ENCODE measurements at places on chromosomes 3 and 15. TPM values are rescaled to one million over a fixed set of nuclear protein-coding genes. Genes with fewer than 3 reads are reported as not detected.

The ZBTB38 gene
- 127 TPM for total RNA-seq

- DNase-seq, result no peak
These were observed 384.8 kb upstream of the SEMA6D start for GRCh38 chr15:47332481-47332880.

DNA sequence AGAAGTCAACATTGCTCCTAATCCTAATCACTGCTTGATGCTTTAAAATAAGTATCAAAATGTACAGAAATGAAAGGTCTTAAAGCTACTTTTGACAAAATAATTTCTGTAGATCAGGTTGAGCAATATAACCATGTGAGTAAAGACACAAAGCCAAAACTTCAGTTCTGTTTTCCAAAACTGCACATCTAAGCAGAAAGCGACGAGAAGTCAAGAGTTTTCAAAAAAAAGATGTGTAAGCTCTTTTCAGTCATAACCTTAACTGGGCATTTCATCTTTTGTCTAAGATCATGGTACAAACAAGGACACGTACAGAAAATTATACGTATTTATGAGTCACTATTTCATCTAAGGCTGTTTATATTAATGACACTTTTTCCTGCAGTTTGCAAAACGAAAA lies 608.8 kb downstream of the FOXP1 start:
- no peak for DNase-seq

DNA sequence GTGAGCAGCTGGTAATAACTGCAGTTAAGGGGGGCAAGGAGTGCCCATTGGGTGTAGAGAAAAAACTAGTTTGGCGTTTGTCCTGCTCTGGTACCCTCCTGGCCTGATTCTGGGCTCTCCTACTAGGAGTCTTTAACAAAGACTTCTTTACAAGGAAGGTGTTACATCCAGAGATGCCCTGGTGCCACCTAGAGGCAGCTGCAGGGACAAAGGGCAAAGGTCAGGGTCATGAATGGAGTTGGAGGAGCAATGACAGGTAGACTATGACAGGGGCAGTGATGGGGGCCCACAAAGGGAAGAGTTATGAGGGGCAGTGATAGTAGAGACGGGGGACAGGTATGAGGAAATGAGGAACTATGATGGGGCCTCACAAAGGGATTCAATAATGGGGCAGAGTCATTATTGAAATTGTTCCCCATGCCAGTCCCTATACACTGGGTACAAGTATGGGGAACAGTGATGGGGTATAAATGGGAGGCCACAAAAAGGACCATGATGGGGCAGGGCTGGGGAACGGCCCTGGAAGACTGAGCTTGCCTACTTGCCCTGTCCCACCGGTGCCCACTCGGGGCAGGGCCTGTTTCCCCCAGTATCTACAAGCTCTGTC lies 7.9 kb downstream of the CCDC71 start:
- DNase-seq, result no peak

- DNase-seq, result no peak
These were observed 4.7 kb upstream of the TYRO3 start for GRCh38 chr15:41554343-41554742.

DNA sequence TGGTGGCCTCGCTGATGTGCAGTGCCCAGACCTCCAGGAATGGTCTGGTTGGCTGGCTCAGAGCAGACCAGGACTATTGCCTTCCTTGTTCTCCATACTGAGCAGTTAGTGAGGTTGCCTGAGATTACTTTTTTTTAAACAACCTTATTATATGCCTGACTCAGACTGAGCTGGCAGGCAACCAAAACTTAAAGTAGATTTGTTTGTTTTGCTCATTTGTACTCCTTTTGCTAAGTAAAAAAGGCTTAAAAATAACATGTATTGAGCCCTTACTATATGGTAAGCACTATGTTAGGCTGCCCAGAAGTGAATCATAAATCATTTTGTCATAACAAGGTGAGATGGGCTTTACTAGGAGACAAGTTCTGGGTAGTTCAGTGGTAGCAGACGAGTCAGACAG lies 92.4 kb downstream of the GHSR start:
- DNase-seq, result no peak

The DISP2 gene
- total RNA-seq, result 0.11 TPM

DNA sequence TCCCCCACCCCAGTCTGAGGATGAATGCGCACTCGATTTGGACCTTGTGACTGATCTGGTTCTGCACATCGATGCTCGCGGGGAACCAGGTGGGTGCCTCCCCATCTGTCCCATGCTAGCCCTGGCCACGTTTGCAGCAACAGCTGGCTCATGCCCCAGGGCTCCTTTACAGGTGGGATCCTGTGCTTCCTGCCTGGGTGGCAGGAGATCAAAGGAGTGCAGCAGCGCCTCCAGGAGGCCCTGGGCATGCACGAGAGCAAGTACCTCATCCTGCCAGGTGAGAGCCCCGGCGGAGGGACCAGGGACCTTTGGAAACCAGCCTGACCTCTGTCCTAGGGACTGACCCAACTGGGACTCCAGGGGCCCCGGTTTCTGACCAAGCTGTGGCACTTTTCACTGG lies 44.3 kb downstream of the DHX30 start:
- DNase-seq, result no peak

The ZNF502 gene
- 2.3 TPM for total RNA-seq

The AADACL2 gene
- total RNA-seq, result not detected

The CLDN16 gene
- total RNA-seq, result not detected

- DNase-seq, result no peak
These were observed 309.9 kb upstream of the RASGRP1 start for GRCh38 chr15:38874464-38874863.

GRCh38 chr3:190414297-190414696 lies 26.3 kb downstream of the CLDN16 start:
- DNase-seq, result no peak

- peak; percentile 79 for DNase-seq
These were observed 835 bp downstream of the STOML1 start for GRCh38 chr15:73991260-73991659.

The C3orf20 gene
- not detected for total RNA-seq

The DUOXA1 gene
- total RNA-seq, result 2.7 TPM

The KLHL40 gene
- total RNA-seq, result 0.15 TPM

DNA sequence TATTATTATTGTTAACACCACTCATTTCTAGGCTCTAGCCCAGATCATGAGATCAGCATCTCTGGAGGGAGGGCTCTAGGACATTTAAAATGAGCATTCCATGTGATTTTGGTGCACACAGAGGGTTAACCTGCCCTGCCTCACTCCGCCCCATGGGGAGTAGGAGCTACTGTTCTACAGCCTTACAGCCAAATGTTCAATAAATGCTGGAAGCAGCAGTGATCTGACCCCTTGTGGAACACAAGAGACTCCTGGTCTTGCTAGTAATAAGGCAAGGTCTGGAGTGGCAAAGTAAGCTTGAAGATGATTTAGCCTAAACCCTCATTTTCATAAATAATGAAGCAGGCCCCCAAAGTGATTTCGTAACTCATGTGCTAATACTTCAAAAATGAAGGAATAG lies 166.4 kb upstream of the EOMES start:
- no peak for DNase-seq

The TGM5 gene
- 0.15 TPM for total RNA-seq

The XCR1 gene
- not detected for total RNA-seq

The RPS17 gene
- total RNA-seq, result 1,059 TPM

DNA sequence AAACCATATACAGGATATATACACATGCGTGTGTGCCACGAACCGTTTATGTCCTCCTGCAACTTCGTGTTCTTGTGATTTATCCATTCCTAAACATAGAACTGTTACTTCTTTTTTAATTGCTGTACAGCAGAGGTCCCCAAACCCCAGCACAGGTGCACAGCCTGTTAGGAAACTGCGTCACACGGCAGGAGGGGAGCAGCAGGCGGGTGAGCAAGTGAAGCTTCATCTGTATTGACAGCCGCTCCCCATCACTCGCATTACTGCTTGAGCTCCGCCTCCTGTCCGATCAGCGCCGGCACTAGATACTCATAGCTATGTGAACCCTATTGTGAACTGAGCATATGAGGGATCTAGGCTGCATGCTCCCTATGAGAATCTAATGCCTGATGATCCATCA lies 34.9 kb upstream of the NRROS start:
- DNase-seq, result no peak

DNA sequence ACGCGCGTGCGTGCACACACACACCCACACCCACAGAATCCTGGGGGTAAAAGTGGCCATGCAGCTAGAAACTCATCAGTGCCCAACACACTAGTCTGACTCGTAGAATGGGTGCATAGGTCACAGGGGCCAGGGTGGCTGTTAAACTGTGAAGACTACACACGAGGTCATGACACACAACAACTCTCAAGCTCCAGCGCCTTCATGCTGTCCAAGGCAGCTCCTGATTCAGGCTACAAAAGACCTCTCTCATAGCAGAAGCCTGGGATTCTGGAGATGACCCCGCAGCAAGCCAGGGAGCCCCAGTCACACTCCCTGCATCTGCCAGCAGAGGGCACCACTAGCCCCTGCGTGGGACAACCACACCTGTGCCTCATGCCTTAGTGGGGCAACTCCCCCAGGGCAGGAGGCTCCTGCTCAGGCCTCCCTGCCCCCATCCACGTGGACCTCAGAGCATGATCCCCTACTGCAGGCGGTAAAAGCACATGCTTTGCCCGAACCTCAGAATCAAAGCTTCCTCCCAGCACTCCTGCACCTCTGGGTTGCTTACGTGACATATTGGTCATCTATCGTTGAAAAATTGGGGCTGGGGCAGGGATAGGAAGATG lies 93.1 kb downstream of the LRIG1 start:
- peak; percentile 73 for DNase-seq

DNA sequence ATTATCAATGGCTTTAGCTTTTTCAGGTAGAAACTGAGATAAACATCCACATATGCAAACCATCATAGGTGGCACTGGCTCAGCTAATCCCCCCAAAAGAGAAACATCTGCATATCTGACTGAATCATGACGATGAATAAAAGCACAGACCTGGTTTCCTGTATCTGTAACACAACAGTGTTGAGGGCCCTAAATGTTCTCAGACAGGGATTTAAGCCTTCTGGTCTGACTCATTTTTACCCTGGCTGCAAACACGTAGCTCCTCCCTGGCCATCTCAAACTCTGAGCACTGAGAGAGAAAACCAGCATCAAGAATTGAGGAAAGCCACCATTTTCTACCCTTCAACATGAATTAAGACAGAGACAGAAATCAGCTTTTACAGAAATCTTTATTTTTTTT lies 35.2 kb downstream of the GLB1 start:
- DNase-seq, result no peak

GRCh38 chr3:148840451-148840850 lies 12.8 kb downstream of the CPB1 start:
- no peak for DNase-seq

The SH3GL3 gene
- not detected for total RNA-seq

The CFAP20DC gene
- total RNA-seq, result not detected

DNA sequence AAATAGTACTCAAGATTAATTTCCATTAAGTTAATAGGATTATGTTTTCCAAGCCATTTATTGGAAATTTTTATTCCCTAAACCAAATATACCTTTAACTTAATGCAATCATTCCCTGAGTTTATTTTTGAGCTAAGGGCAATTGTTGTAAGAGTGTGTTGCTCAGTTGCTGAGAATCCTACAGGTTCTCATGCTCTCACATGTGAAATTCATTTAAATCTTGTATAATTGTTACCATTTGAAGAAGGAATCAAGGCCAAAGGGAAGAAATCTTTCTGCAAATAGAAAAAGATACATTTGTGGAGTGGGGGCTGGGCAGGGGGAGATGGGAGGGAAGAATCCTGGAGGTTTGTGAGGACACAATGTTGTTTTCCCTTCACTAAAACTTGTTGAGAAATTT lies 202.7 kb upstream of the STRIT1 start:
- DNase-seq, result no peak

DNA sequence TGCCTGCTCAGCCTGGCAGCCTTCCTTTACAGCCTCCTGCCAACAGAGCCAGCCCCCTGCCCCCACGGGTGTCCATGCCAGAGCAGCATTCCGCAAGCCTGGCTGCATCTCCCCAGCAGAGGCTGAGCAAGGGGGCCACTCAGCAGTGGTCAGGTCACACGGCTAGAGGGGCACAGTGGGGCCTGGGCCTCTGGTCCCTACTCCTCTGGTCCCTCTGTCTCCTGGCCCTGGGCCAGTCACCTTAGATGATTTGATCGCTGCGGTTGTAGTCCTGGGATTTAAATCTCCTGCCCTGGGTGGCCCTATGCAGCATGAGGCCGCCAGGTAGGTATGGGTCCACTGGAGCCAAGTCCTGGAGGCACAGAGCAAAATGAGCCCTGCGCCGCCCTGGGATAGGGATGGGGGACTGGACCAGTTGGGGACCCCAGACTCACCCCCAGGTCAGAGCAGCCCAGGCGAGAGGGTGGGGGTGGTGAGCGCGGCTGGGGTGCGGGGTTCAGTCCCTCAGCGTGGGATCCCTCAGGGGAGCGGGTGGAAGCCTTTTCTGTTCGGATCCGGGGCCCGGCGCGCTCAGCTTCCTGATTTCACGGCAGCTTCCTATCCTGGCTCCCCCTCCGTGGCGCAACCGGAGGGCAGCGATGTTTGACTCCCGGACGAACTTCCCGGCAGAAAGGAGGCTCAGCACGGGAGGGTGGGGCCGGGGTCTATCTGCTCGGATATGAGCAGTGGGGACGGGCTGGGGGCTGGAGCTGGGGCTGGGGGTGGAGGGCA lies at the start of gene ZBTB47:
Gene ZBTB47, plus strand, starts transcription at position 138 of the 771 bp plus-strand sequence. CDS start 4,659 bp downstream, outside the sequence.
- no peak for DNase-seq

DNA sequence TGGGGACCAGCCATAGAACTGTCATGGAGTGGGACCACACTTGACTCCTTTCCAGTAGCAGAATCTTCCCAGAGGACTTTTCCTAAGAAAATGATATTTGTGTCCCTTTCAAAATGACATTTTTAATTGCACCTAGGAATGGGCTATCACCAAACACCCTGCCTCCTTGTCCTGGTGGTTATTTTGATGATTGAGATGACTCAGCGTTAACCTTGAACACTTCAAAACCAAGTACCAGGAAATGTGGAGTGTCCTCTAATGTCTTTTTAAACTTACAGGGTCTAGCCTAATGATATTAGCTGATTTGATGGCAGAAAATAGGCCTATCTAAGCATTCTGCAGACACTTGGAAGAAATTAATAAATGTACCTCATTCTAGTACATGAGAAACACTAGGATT lies 90.7 kb downstream of the HHLA2 start:
- no peak for DNase-seq

DNA sequence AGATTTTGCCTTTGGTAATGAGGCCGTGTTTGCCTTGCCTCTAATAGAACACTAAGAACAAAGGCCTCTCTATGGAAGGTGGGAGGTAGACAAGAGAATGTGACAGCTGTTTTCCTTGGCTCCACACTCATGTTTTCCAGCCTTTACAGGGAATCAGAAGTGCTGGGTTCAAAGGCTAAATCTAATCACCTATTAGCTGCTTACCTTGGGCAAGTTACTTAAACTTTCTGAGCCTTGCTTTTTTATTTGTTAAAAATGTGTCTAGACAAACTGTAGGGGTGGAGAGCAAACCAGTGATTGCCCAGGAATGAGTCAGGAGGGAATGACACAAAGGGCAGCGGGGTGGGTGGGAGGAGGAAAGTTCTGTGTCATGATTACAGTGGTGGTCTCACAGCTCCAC lies 179.0 kb downstream of the P3H2 start:
- DNase-seq, result no peak

The SLC22A14 gene
- total RNA-seq, result not detected

- no peak for DNase-seq
These were observed 12.1 kb downstream of the ZDHHC19 start for GRCh38 chr3:196198771-196199753.

The CDCP1 gene
- total RNA-seq, result 2.8 TPM

The LRRIQ4 gene
- total RNA-seq, result 0.43 TPM
